ENCODE measurements at places on chromosomes 4 and X. TPM values are rescaled to one million over a fixed set of nuclear protein-coding genes. Genes with fewer than 3 reads are reported as not detected.
A peak's percentile ranks its signal among the peaks of the same experiment; 100 is the strongest.

DNA sequence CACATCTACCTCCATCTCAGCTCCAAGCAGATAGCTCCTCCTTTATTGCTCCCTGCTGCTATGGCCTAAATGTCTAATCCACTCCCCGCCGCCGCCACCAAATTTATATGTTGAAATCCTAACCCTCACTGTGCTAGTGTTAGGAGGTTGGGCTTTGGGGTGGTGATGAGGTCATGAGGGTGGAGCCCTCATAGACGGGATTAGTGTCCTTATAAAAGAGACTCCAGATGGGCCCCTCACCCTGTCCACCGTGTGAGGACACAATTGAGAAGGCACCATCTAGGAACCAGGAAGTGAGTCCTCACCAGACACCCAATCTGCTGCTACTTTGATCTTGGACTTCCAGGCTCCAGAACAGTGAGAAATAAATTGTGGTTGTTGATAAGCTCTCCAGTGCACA, 13.6 kb upstream of the TBC1D14 start:
- DNase-seq, result no peak

CENPVL3 gene
- not detected for total RNA-seq

DNA sequence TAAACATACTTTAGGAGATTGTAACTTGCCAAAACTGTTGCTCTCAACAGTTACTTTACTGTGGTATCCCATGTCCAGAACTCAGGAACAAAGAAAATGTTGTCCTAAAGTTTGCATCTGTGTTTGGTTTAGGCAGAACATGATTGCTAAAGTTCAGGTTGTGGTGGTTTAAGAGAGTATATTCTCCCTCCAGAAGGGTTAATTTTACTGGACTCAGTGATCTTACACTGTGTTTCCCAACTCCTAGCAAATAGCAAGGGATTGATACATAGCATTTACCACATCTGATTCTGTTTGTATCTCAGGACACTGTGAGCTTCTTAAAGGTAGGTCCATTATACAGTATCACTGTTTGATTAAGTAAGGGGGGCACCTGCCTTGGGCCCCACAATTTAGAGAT, 13.3 kb upstream of the DCK start:
- DNase-seq, result no peak

RP2 gene
- 28.8 TPM for total RNA-seq

GRCh38 chrX:148495176-148495575, 5.2 kb upstream of the AFF2 start:
- no peak for DNase-seq

TMSB15A gene
- 4.5 TPM for total RNA-seq

WDR17 gene
- 0.32 TPM for total RNA-seq

DOCK11 gene
- 2.0 TPM for total RNA-seq

DNA sequence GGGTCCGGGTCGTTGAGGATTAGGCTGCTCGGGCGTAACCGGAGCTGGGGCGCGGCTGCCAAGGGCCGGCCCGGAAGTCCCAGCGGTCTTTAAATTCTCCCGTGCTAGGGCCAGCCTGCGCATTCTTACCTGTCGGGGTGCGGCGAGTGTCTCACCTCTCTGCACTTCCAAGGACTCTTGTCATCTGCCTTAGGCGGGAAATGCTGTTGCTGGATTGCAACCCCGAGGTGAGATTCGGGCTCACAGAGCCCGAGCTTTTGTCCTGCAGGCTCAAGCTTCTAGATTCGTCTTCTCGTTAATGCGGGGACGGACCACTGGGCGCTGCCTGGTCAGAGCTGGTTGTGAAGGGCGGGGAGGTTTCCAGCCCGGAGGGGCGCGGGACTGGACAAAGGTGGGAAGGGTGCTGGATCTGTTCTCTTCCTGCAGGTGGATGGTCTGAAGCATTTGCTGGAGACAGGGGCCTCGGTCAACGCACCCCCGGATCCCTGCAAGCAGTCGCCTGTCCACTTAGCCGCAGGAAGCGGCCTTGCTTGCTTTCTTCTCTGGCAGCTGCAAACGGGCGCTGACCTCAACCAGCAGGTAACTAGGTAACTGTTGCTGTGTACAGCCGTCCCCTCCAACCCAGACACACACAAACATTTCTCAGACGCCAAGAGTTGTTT, at the start of gene ANKRD37:
ANKRD37 (plus strand) TSS at position 118 of the 662 bp plus-strand sequence; CDS start at position 201, 83 bp downstream.
- DNase-seq, result peak; percentile 15

- DNase-seq, result no peak
Measured at GRCh38 chr4:61277785-61278760, 77.9 kb downstream of the ADGRL3 start.

DNA sequence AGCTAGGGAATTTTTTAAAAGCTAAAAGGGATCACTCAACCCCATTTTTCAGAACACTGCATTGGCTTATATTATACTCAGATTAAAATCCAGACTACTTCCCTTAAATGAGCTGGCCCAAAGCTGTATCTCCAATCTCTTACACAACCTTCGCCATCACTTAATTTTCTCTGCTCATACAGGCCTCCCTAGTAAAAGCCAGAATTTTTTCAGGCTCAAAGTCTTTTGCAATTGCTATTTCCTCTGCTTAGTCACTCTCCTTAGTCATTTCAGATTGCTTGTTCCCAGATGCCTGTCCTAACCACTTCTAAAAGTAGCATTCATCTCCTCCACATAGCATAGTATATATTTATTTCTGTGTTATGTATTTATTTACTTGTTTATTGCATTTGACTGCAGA, 1587.9 kb upstream of the ADGRL3 start:
- no peak for DNase-seq

CD40LG gene
- total RNA-seq, result not detected

DNA sequence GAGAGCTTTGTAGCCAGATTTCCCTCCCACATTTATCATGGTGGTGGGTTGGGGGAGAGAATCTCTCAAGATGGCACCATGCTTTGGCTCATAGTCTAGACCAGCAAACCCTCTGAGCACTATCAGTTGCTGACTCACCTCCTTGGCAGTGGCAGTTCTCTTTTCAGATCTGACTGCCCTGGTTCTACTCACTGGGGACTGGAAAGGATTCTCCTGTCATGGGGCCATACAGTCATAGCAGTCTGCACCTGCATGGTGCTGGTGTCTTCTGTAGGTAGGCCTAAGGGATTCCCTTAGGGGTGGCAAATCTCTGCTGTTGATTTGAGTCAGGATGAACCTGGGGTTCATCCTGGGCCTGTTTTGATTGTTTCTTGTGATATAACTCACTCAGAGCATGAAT, 2.6 kb downstream of the TEX13B start:
- DNase-seq, result no peak

DNA sequence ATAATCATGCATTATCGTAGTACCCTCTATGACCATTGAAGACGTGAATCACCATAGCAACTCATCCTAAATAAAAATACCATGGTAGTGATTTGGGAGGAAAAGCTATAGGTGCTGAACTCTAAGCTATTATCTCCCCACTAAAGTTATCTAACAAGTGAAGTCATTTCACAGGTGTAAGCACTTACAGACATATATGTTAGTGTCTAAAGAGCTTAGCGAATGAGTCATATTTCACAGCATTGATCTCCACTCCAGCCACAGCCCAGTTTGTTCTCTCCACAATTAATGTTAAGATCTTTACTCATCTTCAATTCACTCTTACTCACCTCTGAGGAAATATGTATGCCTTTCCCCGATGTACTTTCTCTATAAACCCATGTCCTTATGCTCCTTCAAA, 57.0 kb downstream of the DCAF8L1 start:
- no peak for DNase-seq
